ENCODE measurements at places on chromosomes 2 and 18. TPM values are rescaled to one million over a fixed set of nuclear protein-coding genes. Genes with fewer than 3 reads are reported as not detected.

Gene ANKRD30BL
- 0.85 TPM for polyA plus RNA-seq

Gene TBR1
- polyA plus RNA-seq: 0.03 TPM

Gene SLC9A4
- polyA plus RNA-seq: 7.0 TPM

Gene RAX
- polyA plus RNA-seq: not detected

Gene DNAH7
- polyA plus RNA-seq: 8.8 TPM

Gene LOXHD1
- 1.4 TPM for polyA plus RNA-seq

Gene TMEM131
- polyA plus RNA-seq: 58.1 TPM

Gene CAPN13
- polyA plus RNA-seq: 2.5 TPM

Gene RUFY4
- 0.32 TPM for polyA plus RNA-seq

Gene MLPH
- polyA plus RNA-seq: 3.6 TPM

Gene BCL11A
- 15.1 TPM for polyA plus RNA-seq

Gene ADD2
- 6.0 TPM for polyA plus RNA-seq

DNA sequence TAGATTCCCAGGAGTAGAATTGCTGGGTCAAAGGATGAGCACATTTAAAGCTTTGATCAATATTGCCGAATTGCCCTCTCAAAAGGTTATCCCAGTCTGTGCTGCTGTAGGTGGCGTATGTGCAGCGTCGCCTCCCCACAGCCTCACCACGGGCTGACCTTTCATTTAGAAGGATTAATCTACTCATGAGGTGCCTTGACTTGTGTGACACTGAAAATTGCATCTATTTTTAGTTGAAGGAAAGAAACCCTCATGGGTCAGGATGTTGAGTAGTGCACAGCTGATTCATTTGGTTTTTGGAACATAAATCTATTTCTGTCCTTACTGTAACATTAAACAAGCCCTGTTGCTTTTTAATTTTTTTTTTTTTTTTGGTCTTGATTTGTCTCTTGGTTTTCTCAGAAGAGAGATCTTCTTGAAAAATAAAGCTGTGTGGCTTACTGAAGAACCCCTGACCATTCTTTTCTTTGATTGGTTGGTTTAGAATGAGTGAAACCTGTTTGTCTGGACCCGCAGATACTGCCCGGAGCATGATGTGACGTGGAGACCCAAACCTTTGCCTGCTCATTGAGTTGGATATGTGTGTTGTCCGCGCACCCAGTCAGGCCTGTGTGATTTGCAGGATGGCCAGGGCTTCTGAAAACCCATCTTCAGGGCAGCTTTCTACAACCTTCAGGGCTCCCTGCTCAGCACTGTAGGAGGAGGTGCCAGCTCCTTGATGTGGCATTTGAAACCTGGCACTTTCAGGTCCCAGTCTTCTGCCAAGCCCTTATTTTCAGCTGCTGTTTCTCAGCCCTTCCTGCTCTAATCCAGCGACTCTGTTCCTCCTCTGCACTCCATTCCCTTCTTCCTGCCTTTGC is 61.0 kb downstream of the LPIN1 start:
- no peak for DNase-seq

GRCh38 chr2:25168256-25169072 is at the start of gene POMC:
POMC (minus strand) TSS chr2:25168580; CDS start chr2:25164772, 3,808 bp downstream.
- DNase-seq: peak; percentile 44

DNA sequence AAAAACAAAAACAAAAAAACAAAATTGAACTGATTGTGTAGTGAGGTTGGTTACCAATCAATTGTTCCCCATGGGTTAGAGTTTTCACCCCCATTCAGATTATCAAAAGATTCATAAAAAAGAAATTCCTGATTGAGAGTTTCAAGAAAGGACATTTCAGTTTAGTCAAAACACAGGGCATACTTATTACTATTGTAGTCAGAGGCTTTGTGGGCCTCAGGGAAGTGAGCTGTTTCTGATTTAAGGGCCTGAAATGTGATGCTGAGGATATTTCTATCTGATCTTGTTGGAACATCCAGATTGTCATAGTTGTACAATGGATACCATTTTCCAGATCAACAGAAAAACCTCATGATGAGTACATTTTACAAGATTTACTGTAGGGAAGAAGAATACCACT is 368.1 kb upstream of the NETO1 start:
- no peak for DNase-seq

DNA sequence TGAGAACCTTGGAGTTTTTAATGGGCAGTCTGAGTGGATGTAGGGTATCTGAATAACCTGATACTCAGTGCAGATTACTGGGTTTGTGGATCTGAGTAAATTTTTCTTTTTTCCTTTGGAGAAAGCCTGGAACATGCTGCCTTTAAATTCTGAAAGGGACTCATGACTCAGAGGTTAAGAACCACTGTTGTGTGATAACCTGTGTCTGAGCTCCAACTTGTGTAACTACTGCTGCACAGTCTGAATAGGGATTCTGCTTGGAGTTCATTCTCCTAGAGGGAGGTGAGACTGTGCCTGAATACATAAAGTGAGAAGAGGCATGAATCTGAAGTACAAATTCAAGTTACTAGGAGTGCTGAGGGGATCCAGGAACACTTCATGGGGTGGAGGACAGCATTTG is 36.2 kb downstream of the KDM3A start:
- no peak for DNase-seq

DNA sequence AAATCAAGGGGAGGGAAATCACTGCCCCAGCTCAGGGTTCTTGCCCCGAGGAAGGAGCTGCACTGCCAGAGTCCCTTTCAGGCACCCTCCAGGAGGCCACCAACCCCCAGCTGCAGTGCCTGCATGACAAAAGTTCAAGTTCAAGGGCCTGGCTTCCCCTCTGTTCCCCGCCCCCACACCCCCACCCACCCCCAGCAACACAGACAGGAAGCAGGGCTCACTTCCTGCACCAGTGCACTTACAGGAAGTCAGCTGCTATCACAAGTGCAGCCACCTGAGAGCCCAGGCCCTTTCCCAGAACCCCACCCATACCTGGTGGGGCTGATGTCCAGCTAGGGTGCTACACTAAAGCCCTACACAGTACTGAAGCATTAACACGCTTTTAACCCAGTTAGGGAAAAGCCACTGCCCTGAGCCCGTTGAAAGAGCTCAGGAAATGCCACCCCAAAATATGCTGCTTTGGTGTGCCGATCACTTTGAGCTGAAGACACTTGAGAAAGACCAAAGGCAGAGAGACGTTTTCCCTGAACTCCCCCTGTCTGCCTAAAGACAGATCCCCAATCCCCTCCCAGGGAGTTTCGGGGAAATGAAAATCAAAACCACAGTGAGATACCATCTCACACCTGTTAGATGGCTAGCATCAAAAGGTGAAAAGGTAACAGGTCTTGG is 109.9 kb upstream of the CAB39 start:
- DNase-seq: no peak

GRCh38 chr2:126614524-126615227 is 41.3 kb upstream of the GYPC start:
- no peak for DNase-seq

DNA sequence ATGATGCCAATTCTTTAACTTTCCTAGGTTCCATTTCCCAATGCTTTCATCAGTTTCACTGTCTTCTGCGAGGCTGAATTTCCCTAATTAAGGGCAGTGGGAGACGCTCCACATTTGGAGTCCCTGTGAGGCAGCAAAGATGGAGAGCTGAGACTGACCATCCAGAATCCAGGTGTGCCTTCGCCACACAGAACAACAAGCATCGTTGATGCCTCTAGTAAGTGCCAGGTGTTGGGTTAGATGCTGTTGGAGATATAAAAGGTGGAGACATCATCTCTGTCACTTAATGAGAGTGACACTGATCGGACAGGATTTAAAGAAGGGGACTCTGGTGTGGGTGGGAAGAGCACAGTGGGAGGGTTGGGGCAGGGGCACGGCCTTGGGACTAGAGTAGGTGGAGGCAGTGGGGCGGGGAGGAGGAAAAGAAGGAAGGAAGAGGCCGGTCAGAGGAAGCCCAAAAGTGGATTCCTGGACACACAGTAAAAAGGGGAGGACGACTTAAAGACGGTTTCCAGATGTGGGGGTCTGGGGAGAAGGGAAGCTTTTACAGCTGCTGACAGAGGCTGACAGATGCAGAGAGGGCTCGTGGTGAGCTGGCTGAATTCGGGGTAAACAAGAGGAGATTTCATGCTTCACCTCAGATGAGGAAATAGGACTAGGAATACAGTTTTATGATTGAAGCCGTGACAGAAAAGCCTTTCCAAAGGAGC is 113.0 kb downstream of the BCL2 start:
- DNase-seq: no peak

- peak; percentile 39 for DNase-seq
Observed at GRCh38 chr2:38277245-38278116, 99.6 kb downstream of the ATL2 start.

GRCh38 chr2:25125976-25126375 is 42.4 kb downstream of the POMC start:
- no peak for DNase-seq

- no peak for DNase-seq
Observed at GRCh38 chr2:194562329-194562728, 1094.7 kb upstream of the SLC39A10 start.

DNA sequence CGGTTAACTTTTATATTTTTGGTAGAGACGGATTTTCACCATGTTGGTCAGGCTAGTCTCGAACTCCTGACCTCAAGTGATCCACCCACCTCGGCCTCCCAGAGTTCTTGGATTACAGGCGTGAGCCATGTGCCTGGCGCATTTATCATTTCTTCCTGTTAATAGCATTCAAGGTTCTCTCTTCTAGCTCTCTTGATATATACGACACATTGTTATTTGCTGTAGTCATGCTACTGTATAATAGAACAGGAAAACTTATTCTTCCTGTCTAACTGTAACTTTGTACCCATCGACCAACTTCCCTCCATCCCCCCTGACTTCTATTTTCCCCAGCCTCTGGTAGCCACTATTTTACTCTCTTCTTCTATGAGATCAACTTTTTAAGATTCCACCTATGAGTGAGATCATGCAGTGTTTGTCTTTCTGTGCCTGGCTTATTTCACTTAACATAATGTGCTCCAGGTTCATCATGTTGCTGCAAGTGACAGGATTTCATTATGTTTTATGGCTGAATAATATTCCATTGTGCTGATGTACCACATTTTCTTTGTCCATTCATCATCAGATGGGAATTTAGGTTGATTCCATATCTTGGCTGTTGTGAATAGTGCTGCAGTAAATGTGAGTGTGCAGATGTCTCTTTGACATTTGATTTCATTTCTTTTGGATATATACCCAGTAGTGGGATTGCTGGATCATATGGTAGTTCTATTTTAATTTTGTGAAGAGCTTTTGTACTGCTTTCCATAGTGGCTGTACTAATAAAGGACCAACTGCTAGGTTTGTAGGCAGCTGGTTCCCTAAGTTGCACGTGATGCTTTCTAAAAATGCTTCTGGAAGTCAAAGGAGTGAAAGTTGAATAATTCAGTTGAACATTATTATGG is 205.2 kb downstream of the PRKCE start:
- DNase-seq: no peak

DNA sequence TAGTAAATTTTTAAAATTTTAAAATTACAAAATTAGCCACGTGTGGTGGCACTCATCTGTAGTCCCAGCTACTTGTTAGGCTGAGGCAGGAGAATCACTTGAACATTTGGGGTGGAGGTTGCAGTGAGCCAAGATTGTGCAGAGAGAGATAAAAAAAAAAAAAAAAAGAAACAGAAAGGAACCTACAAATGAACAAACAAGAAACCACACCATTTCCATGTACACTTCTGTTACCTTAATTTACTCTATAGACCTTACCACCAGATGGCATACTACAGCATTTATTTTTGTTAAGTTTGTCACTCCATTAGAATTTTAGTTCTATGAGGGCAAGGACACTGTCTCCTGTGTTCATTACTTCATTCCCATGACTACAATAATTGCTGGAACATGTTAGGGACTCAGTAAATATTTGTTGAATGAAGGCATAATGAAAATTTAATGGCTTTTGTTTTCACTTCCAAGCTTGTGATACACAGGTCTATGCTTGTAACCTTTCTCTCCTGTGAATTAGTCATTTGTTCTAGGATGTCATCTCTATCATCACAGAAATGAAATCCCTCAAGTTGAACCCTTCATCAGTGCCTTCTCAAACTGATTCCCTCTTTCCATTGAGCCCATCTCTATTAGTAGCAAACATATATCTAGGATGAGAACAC is 76.0 kb downstream of the ARHGAP15 start:
- DNase-seq: no peak

DNA sequence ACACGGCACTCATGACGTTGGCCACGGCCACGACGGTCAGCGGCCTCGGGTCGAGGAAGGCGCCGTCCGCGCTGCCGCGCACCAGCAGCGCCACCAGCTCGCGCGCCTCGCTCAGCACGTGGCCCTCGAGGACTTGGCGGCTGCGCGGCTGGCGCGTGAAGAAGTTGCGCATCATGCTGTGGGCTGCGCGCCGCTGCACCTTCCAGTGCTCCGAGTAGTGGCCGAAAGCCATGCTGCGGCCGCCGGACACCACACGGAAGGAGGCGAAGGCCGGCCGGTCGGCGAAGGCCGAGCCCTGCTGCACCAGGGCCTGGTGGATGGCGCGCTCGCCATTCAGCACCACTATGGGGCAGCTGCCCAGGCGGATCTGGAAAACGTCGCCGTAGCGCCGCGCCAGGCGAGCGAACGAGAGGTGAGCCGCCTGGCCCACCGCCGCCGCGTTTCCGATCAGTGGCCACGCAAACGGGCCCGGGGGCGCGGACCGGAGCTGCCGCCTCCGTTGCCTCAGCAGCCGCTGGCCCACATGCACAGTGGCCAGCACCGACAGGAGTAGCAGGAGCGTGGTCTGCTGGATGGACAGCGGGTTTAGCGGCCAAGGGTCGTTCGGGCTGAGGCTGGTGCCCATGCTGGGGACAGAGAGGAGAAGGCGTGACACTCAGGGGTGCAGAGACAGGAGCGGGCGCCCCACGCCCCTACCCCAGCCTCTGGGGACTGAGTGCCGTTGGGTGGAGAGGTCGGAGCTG is 1.0 kb downstream of the CYP1B1 start:
- DNase-seq: no peak

DNA sequence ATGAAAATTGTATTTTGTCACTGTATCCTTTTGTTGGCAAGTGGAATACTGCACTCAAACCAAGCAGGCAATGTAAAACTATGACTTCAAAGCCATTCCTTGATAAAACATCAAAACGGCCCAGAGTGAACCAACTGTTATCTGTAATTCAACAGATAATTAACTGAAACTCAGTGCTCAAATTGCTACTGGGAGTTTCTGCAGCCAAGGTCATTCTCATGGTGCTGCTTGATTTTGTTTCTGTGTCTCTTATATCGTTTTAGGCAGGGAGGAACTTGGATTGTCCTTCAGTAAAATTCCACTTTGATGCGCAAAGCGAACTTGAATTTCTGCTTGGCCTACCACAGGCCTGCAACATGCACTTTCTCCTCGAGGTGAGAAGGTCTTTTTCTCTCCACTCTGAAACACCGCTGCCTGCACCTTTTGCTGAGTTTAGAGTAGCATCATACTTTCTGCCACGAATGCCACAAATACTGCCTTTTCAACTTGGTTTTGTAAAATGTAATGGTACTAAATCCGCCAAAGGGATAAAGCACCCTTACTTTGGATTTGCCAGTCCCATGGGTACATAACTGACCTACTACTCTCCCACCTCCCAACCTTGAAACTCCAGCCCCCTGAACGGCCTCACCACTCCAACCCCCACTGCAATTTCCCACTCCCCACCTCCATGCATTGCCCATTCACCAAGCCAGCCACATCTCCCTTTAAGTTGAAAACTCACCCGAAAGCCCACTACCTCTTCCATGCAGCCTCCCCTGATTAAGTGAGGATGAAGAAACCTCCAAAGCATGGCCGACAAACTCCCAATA is 204.7 kb downstream of the TGIF1 start:
- DNase-seq: no peak

Data from left kidney (tissue), 8 donors.